MCF 10A (cell line): ENCODE measurements at places on chromosomes 7 and 10. TPM values are rescaled to one million over a fixed set of nuclear protein-coding genes. Genes with fewer than 3 reads are reported as not detected.

The FAM131B gene
- total RNA-seq, result 0.19 and 0.25 TPM in 2 replicates

The TAS2R3 gene
- 2.7 and 3.1 TPM in 2 replicates for total RNA-seq

The NPFFR1 gene
- total RNA-seq, result not detected in 2 replicates

The PNLIP gene
- total RNA-seq, result not detected in 2 replicates

The TRIM50 gene
- not detected in 2 replicates for total RNA-seq

The TNRC18 gene
- 120 and 132 TPM in 2 replicates for total RNA-seq

The BMPER gene
- 0.40 TPM in 1 of 2 replicates, not detected in the other for total RNA-seq

The FGF8 gene
- not detected in 2 replicates for total RNA-seq

The MYH16 gene
- 0.33 TPM in 1 of 2 replicates, not detected in the other for total RNA-seq

The GPRIN2 gene
- not detected in 2 replicates for total RNA-seq

The ELAPOR2 gene
- total RNA-seq, result 16.3 and 21.3 TPM in 2 replicates

The TAS2R4 gene
- total RNA-seq, result 2.5 and 3.5 TPM in 2 replicates

The FAM20C gene
- total RNA-seq, result 8.8 and 14.2 TPM in 2 replicates

The ANKRD61 gene
- 0.42 TPM in 1 of 2 replicates, not detected in the other for total RNA-seq

The PTPN12 gene
- 104 and 105 TPM in 2 replicates for total RNA-seq

The ACTL6B gene
- total RNA-seq, result not detected in 2 replicates

The NME8 gene
- total RNA-seq, result 1.1 and 1.5 TPM in 2 replicates

The LRRC4 gene
- not detected in 2 replicates for total RNA-seq
